Cortex of kidney (tissue), 1 donor: ENCODE measurements at places on chromosomes 6 and 20.

DNA sequence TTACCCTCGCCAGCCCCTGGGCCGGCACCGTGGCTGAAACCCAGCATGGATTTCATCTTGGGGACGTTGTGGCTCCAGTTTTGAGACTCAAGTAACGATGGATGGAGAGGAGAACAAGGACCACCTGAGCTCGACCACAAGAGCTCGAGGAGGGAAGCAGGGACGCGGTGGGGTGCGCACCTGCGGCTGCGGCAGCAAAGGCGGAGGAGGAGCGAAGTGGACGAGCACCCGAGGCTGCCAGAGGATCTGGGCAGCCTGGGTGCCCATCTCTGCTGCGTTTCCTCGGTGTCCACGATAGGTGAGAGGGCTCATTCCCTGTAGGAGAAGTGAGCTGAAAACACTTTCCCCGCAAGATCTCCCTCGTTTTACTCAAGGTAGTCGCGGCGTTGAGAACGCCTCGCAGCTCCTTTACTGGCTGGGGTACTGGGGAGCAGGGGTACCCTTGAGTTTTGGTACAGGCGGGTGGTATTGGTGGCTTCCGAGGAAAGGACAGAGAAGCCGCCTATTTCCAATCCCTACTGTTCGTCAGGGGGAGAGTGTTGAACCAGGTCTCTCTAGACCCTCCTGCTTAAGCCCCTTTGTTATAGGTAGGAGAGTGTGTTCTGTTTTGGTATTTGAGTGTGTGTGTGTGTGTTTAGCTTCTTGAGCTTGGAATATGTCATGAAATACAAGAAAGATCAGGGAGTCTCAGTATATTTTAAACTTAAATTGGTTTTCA is 137.7 kb downstream of the TRIM27 start:
- DNase-seq: no peak

DNA sequence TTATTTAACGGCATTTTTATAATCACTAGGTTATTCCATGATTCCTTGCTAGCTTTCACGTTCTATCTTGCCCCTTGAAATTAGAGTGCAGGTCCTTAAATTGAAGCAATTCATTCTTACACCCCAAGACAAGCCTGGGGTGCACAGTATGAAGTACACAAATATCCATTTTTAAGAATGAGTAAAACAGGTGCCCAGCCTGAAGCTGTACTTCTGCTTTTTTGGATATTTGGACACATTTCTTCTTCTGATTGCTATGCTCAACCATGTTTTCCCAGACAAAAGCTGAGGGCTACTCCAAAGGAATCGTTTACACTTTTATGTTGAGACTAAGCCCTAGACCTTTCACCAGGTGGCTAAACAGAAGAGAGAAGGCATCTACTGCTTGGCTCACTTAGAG is 7.9 kb upstream of the TAGAP start:
- DNase-seq: no peak

- no peak for DNase-seq
These were observed 67.4 kb downstream of the ECT2L start for GRCh38 chr6:138863321-138863720.

DNA sequence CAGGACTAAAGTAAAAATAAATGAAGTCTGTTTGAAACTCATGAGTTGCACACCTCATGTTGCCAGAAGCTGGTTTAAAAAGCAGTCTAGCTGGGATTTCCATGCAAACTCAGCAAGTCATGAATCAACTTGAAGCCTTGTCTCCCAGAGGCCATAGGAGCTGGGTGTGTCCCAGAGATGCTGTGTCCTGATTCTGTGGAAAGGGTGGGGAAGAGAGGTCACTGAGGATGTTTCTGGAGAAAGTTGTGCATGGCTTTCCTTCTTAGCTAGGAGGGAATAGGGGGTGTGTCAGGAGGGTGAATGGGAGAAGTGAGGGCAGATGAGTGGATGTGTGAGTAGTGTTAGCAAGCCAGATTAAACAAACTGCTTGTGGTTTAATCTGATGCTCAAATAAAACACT is 111.3 kb downstream of the ADAT2 start:
- DNase-seq: no peak

GRCh38 chr6:166087246-166087645 is 80.4 kb downstream of the TBXT start:
- DNase-seq: no peak

GRCh38 chr20:5031206-5031557 is 29.9 kb upstream of the SLC23A2 start:
- DNase-seq: no peak

DNA sequence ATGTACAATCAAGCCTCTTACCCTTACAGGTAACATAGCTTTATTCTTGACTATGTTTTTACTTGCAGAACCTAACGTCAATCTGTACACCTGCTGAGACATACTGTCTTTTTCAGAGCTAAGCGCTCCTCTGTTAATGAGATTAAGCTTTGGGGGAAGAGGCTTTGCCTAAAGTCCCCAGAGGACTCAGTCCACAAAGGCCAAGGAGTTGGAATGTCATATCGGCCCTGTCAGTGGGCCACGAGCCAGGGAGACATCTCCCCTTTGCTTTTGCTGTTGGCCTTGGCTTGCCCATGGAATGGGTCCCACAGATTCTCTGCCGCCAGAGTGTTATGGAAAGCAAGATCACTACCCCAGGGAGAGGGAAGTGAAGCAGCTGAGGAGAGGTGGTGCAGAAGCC is 64.1 kb upstream of the SOX4 start:
- no peak for DNase-seq

DNA sequence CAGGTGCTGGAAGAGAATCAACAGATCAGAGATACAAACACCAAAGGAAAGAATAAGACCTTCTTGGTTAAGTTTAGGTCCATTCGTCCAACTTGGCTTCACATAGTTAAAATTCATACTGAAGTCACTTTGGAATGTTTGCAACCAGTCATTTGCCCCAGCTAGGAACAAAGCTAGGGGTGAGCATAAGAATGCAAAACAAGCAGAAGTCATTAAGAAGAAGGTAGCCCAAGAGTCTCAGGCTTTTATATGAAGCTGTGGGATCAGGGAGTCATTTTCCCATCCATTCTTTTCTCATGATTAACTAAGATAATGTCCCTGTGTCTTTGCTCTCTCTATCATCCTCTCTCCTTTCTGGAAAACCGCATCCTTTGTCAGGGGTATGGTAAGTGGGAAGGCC is 51.5 kb upstream of the TMEM170B start:
- no peak for DNase-seq

- no peak for DNase-seq
These were observed 3.6 kb downstream of the HLA-DMB start for GRCh38 chr6:32937230-32937633.

DNA sequence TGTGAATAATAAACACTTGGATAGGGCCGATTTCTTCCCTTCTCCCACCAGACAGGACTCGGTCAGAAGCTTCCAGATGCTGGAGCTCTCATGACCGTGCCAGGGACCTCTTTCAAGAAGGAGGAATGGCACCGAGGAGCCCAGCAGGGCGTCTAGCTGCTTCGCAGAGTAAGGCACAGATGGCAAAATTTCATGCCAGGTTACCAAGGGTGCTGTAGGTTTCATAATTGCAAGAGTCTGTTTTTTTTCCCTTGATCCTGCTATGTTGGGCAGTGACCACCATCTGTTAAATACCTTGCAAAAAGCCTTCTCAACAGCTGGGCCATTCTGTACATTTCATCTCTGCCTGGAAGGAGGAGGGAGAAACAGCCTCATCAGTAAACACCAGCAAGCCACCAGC is 111.8 kb downstream of the EDN3 start:
- no peak for DNase-seq

GRCh38 chr20:59159493-59160376 is 3.9 kb upstream of the ZNF831 start:
- no peak for DNase-seq

DNA sequence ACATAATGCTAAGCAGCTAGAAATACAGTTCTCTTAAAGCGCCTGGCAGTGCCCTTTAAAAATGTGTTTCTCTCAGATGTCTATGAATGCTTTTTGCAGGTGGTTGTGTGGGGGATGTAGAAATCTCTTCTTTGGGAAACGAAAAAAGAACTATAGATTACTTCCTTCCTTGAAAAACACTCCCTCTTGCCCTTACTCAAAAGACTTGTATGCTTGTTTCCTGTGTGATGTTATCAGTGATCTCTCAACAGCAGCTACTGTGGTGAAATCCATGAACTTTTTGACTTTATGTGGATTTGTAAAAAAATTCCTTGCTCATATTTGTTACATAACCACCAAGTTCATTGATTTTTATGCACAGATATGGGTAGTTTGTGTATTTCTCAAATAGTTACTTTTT is 916.5 kb downstream of the QKI start:
- DNase-seq: no peak

DNA sequence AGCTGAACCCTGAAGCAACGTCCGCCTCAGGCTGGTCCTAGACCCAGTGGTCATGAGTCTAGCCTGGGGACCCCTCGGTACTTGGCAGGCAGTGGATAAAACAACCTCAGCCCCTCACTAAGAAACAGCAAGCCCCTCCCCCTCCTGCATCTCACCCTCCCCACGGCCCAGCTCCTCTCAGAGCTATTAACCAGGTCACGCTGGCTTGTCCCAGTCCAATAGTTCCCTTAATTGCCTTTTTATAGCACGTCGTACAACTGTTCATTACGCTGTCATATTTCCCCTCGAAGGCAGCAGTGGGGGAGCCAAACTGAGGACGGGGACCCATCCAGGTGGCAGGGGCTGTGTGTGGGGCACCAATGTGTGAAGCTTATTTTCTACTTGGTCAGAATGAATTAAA is 8.6 kb upstream of the SLC32A1 start:
- DNase-seq: no peak

GRCh38 chr6:6377621-6378020 is 57.2 kb upstream of the F13A1 start:
- no peak for DNase-seq

GRCh38 chr20:15256676-15257568 is 919.5 kb upstream of the FLRT3 start:
- DNase-seq: no peak

- no peak for DNase-seq
These were observed 129.4 kb upstream of the ZNF217 start for GRCh38 chr20:53723045-53723444.

DNA sequence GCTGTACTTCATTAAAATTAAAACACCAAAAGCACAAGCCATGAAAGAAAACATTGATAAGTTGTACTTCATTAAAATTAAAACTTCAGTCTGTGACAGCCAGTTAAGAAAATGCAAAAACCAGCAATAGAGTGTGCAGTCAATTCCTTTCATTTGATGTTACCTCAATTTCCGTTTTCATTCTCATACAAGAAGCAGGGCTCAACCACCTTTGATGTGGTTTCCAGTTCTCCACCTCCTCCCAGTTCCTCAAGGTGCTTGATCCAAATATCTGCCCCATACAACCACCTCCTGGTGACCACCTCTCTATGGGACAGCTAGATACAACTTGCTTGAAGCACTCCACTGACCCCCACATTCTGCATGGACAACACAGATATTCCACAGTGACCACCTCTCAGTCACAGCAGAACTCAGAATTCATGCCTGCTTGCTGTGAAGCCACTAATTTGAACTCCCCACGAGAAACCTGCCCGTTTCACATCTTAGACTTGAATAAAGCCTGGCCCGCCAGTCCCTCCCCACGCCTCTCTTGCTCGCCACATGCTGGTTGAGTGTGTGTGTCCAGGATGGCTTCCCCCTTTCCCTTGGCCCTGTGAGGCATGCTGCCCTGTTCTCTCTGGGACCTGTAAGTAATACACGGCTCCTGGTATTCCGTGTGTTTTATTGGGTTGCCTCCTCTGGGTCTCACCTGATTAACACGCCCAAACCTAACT is 66.1 kb downstream of the FAM50B start:
- no peak for DNase-seq

GRCh38 chr6:91240878-91241603 is 654.2 kb upstream of the MAP3K7 start:
- DNase-seq: no peak

- no peak for DNase-seq
These were observed 109.8 kb upstream of the GLP1R start for GRCh38 chr6:38938741-38939140.

GRCh38 chr6:70998148-70998547 is 41.3 kb upstream of the B3GAT2 start:
- no peak for DNase-seq

DNA sequence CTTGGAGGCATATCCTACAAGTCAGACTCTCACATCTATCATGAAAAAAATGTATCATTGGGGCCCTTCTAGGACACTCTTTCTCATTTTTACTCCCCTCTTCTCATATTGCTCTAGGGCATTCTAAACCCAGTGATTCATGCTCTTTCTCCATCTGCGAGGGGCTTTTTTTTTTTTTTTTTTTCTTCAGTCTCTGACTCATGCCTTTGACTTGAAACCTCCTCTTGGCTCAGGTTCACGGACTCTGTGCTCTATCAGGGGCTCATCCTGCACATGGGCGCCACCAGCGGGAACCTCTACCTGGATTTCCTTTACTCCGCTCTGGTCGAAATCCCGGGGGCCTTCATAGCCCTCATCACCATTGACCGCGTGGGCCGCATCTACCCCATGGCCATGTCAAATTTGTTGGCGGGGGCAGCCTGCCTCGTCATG is 17.8 kb downstream of the SLC22A1 start:
- DNase-seq: no peak

GRCh38 chr6:138240476-138241245 is 22.4 kb upstream of the PBOV1 start:
- DNase-seq: no peak

- DNase-seq: no peak
These were observed 98.8 kb upstream of the HDGFL1 start for GRCh38 chr6:22470454-22471131.

DNA sequence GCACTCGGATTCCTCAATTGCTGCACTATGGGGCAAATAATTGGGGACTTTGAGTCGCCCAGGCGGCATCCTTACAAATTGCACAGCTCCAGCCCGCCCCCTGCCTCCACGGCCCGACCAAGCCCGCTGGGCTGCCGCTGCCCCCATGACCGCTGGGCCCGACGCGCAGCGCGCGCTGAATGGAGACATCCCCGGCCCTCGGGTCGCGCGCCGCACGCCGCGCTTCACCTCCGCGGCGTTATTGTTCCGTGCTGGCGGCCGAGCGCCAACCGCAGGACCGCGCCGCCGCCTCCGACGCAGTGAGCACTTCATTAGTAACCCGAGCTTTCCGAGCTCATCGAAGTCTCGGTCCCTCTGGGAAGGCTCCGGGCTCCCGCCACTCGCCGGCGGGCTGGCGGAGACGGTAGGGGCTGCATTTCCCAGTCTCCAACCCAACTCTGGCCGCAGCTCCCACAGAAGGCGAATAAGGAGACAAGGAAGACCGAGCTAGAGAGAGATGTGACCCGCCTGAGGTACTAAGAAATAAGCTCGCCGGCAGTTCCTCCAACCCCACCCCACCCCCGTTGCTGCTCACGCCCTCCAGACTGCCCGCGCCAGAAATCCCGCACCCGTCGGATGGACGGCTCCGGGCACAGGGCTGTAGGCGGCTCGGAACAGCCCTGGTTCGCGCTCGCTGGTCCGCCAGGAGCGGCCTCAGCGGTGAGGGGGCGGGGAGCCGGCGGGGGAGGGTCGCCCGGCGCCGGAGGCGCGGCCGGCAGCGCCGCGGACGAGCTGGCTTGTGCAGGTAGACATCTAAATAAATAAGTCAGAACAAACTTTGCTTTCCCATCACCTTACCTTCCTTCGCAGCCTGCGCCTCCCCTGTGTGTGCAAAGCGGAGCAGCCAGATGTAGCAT is 703 bp downstream of the EPHA7 start:
- no peak for DNase-seq

- no peak for DNase-seq
These were observed 798 bp upstream of the SNAP91 start for GRCh38 chr6:83709748-83710050.

GRCh38 chr6:142647449-142648035 is 297.4 kb downstream of the HIVEP2 start:
- DNase-seq: no peak

GRCh38 chr20:48293671-48294070 is 508.4 kb upstream of the SULF2 start:
- DNase-seq: no peak

- no peak for DNase-seq
These were observed 103.1 kb upstream of the DOK5 start for GRCh38 chr20:54372313-54372712.

GRCh38 chr6:5164092-5164491 is 79.0 kb downstream of the PPP1R3G start:
- no peak for DNase-seq
